Activated CD4-positive, alpha-beta memory T cell treated with anti-CD3 and anti-CD28 coated beads, Interleukin-2, amount 10 ng/mL, durations not matched to agents 7 days and 5 days (primary cell): ENCODE measurements at places on chromosomes 13 and 19. TPM values are rescaled to one million over a fixed set of nuclear protein-coding genes. Genes with fewer than 3 reads are reported as not detected.

CACNG8 gene
- not detected for total RNA-seq

CCNA1 gene
- total RNA-seq = 3.8 TPM

GRCh38 chr13:79360095-79360494 lies 46.0 kb downstream of the RBM26 start:
- no peak for DNase-seq

- no peak for DNase-seq
Measured at GRCh38 chr13:48055712-48056111, 18.2 kb downstream of the NUDT15 start.

DNA sequence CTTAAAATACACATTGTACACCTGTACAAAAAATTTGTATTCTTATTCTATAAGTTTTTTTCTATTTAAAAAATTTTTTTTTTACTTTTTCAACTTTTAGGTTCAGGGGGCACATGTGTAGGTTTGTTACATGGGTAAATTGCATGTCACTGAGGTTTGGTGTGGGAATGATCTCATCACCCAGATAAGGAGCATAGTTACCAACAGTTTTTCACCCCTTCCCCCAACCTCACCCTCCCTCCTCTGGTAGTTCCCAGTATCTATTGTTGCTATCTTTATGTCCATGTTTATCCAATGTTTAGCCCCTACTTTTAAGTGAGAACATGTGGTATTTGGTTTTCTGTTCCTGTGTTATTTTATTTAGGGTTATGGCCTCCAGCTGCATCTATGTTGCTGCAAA lies 89.9 kb downstream of the CDK8 start:
- no peak for DNase-seq
